HuH-7.5 (cell line): ENCODE measurements at places on chromosomes 12 and 14.

DNA sequence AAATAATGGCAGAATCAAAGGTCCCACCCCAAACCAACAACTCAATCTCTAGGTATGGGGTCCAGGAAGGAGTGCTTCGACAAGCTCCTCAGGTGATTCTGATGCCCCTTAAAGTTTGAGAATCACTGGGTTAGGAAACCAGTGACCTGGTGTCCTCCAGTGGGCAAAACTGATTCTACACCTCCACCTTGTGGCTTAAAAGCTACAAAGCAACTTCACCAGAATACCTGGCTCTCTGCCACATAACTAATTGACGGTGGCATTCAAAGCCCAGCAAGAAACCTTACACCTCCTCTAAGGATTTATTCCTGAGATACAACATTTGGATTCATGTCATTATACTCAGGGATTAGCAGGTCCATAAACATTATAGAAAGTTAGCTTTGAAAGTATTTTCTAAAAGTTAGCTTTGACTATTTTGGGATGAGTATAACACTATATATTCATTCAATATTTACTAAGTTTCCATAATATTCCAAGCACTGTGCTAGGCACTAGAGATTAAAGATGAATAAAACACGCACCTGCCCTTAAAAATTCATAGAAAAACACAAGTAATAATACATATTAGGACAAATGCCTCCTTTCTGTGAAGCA lies 45.4 kb downstream of the DCAF5 start:
- DNase-seq, result no peak

GRCh38 chr12:115811045-115811444 lies 466.4 kb downstream of the MED13L start:
- DNase-seq, result no peak

DNA sequence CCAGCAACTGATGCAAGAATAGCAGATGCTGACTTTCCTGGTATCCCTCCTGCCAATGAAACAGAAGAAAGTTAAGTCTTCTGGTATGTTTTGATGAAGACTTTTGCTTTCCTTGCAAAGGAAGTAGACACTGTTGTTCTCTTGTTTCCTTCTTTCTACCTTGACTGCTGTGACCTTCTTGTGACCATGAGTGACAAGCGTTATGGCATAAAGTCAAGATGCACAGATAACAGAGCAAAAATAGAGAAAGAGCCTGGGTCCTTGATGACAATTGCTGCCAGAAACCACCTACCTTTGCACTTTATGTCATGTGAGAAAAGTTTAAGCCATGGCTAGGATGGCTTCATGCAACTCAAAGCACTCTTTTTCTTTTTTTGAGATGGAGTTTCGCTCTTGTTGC lies 49.2 kb upstream of the LTA4H start:
- no peak for DNase-seq

DNA sequence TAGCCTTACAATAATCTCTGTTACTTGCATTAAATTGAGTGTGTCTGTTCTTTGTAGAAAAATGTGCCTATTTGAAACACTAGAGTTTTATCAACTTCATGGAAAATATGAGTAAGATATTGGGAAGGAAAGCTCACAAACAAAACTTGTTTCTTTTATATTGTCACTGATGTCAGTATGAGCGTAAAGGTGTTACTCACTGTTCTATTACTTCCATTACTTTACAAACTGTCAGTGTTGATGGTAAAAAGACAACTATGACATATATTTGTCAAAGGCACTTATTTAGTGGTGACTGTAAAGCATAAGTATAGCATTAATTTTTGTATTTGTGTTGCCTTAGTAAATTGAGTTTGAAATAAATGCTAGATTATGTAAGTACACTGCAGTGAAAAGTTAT lies 193.7 kb upstream of the FLRT2 start:
- DNase-seq, result no peak

GRCh38 chr12:46676797-46677520 lies 148.8 kb downstream of the SLC38A4 start:
- DNase-seq, result no peak

DNA sequence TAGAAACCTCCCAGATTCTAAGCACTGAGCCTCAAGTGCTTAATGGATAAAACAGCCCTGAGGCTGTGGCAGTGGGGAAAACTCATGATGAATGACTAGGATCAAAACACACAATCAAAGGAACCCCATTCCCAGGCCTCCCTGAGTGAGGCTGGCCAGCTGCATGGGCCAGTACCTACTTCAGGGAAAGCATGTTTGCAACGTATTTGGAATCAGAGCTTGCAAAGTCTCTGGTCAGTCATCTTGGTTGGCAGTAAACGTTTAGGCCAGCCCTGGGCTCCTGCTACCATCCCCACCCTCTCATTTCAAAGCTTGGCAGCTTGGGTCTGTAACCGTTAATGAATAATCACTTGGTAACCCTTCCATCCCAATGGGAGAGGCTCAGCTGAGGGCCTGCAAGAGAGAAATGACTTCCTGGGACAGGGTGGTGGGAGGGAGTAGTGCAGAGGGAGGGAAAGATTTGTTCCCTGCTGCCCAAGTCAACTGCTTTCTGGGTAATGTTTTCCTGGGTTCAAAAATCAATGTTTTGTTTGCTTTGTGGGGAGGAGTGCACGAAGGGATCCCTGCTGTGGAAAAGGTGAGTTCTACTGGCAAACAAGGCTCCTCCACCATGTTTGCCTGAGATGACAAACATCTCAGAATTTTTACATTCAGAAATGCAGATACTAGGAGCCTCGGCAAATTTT lies 2.0 kb upstream of the RNASE8 start:
- no peak for DNase-seq

GRCh38 chr12:89593873-89594272 lies 68.0 kb upstream of the POC1B start:
- DNase-seq, result no peak

DNA sequence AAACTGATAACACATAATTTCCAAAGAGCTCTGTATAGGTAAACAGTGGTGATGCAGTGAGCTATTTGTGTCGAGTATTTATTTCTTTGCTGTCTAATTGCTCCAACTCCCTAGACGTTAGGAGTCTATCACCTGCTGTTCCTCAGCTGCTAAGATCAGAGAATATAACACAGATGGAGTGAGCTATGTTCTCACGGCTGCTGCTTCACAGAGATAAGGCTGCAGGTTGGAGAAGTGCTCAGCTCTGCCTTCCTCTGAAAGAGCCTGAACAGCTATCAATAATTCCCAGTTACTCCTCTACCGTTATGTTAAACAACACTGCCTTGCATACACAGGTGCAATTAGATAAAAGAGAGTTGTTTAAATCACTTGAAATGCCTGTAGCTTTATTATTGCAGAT lies 103.2 kb upstream of the MDGA2 start:
- no peak for DNase-seq

GRCh38 chr14:101925152-101925551 lies 39.2 kb upstream of the DYNC1H1 start:
- DNase-seq, result no peak

GRCh38 chr12:33265033-33265731 lies 174.4 kb downstream of the SYT10 start:
- no peak for DNase-seq

GRCh38 chr12:2650261-2651067 lies 144.3 kb upstream of the FKBP4 start:
- no peak for DNase-seq

- no peak for DNase-seq
Measured at GRCh38 chr14:85115921-85116320, 414.0 kb upstream of the FLRT2 start.

GRCh38 chr14:59827401-59827800 lies 43.2 kb downstream of the RTN1 start:
- no peak for DNase-seq
